Testis (tissue), 5 donors: ENCODE measurements at places on chromosomes 6 and 20. TPM values are rescaled to one million over a fixed set of nuclear protein-coding genes. Genes with fewer than 3 reads are reported as not detected.

The RRAGD gene
- 19.4 TPM for total RNA-seq

The FRK gene
- 1.5 TPM for total RNA-seq

The TOX2 gene
- 48.1 TPM for total RNA-seq

The PTK7 gene
- 58.8 TPM for total RNA-seq

The SLC22A16 gene
- total RNA-seq, result 17.2 TPM

DNA sequence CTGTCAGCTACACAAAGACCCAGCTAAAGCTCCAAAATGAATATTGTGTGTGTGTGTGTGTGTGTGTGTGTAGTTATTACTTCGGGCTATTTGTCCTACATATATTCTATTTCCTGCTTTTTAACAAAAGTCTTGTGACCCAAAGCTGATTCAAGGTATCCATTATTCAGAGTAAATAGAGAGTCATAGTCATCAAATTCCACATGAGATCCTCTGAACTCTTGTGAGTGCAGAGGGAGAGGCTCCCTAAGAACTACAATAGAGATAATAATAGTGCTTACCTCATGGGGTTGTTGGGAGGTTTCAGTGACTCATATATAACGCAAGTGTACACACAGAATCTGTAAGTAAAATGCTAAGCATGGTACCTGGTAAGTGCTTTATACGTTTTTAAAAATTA, 95.6 kb upstream of the SHLD1 start:
- peaks cover 24% of the 10 kb centered on the region for H3K4me1 ChIP-seq
- H3K27ac ChIP-seq, result no peak overlapping the region
- no peak for DNase-seq
- no peaks in the 10 kb centered on the region for H3K36me3 ChIP-seq

DNA sequence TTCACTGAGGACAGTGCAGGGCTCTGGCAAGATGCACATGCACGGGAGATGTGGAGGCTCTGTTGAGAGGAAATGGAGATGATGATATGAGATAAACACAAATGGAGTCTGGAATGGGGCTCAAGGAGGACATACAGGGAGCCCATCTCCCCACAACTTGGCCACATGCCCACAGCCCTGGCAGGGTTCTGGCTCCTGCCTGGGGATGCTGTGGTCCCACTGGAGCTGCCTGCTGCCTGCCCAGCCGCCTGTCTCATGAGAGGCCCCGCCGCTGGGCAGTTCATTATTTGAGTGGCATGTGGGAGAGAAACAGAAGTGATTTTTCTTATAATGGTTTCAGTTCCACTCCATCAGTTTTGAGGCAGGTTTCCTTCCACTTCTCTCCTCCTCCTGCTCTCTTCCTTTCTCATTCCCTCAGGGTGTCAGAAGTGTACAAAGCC, 133.6 kb upstream of the TRAF3IP2 start:
- H3K27me3 ChIP-seq, result no peaks in the 10 kb centered on the region
- H3K4me1 ChIP-seq, result peaks cover 7% of the 10 kb centered on the region
- H3K27ac ChIP-seq, result no peak overlapping the region
- no peak overlapping the region for H3K4me3 ChIP-seq
- DNase-seq, result no peak

- H3K4me1 ChIP-seq, result no peaks in the 10 kb centered on the region
- DNase-seq, result no peak
- H3K36me3 ChIP-seq, result no peaks in the 10 kb centered on the region
- H3K4me3 ChIP-seq, result no peak overlapping the region
- no peak overlapping the region for H3K27ac ChIP-seq
- H3K27me3 ChIP-seq, result no peaks in the 10 kb centered on the region
These were observed 658.2 kb downstream of the HACE1 start for GRCh38 chr6:104201557-104201956.

DNA sequence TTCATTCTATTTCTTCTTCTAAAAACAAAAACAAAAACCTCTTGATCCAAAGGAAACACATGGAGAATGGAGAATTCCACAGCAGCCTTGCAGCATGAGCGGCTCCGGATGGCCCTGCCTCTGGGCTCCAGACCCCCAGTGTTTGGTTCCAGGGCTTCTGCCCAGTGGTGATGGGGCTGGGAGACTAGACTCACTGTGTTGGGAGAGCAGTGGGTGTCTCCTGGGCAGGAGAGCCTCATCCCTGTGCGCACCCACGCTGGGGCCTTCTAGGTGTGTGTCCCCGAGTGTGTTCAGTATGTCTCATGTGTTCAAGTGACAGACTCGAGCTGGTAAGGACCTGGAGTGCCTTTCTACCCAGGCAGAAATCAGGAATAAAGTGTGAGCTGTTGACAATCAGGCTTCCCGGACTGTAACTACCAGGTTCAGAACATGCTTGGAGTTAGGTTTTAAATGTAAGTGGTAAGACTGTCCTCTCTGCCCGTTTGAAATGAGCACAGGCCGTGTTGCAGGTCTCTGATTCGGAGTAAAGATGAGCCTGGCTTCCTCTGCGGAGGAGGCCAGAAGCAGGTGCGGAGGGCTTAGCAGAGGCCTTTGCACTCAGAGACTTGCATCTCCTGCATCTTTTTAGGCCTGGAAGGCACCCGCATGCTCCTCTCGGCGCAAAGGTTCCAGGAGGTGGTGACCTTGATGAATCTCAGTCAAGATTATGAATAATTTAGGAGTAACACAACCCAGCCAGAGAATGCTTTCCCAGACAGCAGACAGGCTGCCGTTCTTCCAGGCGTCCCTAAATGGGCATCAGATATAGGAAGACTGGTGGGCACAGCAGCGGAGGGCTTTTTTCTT, 253.6 kb downstream of the CDH26 start:
- no peaks in the 10 kb centered on the region for H3K27me3 ChIP-seq
- no peak for DNase-seq
- no peak overlapping the region for H3K27ac ChIP-seq
- no peaks in the 10 kb centered on the region for H3K4me1 ChIP-seq
- H3K4me3 ChIP-seq, result no peak overlapping the region
- no peaks in the 10 kb centered on the region for H3K36me3 ChIP-seq
